ENCODE measurements at places on chromosomes 11 and 22.

DNA sequence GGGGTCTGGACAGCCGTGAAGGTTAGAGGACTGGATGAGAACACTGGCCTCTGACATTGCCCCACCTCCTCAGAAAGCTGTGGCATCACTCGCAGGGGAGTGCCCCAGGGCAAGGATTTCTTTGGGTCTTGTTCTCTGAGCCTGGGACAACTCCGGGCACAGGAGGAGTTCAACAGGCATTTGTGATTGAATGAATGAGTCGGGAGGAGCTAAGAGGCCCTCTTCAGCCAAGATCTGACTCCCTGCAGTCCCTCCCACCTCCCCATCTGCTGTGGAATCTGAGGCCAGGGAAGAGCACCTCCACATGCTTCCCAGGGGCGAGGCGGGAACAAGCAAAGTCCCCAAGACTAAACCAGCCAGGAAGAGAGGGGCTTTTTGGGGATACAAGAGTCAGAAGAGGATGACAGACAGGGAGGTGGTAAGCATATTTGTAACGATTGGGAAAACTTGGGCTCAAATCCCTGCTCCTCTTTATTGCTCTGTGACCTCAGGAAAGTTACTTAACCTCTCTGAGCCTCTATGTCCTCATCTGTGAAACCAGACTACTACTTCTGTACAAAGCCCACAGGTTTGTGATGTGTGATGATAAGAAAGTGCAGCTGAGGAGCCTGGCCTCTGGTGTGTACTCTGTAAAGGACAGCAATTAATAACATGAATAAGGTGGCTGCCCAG, 6.4 kb downstream of the TP53I11 start:
- DNase-seq: no peak

DNA sequence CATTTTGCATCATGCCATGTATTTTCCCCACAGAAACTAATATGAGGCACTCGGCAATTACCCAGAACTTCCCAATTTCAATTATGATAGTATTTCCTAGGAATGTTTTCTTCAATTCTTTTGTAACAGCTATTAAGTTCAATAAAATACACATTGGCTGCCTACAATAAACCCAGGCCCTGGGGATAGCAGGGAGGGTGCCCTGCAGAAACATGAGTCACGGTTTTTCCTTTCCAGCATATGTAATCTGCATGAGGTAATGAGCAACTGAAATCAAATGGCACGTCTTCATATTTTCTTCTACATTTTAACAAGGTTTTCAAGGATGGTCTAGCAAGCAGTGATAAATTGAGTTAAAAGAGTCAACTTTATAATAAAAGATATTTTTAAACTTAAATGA, 32.0 kb downstream of the GUCY1A2 start:
- DNase-seq: no peak

DNA sequence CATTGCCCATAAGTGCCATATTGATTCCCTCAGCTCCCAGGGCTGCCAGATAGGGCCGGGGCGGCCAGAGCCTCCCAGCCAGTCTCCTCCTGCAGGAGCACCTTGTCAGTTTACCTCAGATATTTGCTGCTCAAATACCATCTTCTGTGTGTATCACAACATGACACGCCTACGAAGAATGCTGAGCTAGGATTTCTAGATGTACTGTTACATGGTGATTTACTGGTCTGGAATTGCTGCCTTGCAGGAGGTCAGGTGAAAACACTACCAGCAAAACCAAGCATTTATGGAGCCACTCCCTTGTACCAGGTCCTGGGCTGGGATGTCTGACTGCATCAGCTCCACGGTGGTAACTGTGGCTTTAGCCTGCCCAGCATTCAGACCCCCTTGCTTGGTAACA, 11.8 kb downstream of the MICAL3 start:
- no peak for DNase-seq

- DNase-seq: no peak
These were observed 9.5 kb upstream of the OSBP2 start for GRCh38 chr22:30685178-30685577.

DNA sequence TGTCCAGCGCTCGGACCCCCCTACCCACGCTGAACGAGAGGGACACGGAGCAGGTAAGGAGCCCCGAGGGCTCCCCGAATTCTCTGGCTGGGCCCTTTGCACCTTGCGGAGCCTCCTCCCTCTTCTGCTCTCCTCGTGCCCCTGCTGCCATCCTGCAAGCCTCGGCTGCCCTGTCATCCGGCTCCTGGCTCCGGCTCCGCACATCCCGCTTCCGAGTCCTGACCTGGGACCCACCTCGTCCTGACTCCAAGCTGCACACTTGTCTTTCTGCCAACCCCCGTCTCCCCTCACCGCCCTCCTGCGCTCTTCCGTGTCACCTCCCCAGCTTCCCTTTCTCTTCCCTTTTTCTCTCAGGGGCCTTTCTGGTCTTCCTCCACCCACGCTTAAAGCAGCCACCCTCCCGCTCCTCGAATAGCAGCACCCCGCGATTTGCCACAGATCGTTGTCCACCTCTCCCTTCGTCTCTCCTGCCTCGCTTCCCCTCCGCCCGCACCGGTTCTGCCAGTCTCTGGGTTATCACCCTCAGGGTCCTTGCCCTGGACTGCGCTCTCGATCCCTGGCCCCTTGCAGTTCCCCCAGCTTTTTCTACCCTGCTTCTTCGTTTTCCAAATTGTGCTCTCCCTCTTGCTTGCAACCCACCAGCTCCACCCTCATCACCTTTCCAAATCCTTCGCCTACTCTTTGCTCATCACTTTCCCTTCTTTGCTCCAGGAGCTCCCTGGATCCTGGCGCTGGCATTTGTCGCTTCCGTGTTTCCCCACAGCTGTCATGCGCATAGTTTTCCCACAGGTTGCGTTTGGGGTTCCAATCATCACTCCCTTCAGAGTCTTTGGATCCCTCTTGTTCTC, 822 bp downstream of the MARK2 start:
- no peak for DNase-seq

GRCh38 chr11:72352859-72353551, 81.3 kb downstream of the CLPB start:
- no peak for DNase-seq

DNA sequence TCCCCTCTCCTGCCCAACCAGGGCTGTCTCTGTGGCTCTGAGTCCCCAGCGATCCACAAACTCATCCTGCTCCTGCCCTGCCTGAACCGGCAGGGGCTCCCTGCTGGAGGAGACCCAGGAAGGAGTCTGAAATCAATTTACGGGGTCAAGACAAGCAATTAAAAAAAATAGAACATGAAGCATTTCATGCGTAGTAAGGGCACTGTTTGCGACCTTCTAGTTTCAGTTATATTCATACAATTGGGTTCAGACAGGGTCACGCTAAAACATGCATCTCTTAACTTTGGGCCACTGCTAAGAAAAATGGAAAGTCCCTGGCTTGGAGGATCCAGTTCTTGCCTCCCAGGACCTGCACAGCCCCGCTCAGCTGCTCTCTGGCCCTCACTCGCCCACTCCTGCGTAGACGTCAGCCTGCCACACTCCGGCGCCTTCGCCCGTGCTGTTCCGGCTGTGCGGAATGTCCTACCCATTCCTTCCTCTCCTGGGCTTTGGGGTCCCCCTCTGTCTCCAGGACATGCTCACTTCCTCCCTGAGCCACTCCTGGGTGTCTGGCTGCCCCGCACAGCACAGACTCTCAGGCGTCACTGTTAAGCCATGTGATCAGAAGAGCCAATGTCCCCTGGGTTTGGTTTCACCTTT, 12.8 kb downstream of the NFAM1 start:
- no peak for DNase-seq

DNA sequence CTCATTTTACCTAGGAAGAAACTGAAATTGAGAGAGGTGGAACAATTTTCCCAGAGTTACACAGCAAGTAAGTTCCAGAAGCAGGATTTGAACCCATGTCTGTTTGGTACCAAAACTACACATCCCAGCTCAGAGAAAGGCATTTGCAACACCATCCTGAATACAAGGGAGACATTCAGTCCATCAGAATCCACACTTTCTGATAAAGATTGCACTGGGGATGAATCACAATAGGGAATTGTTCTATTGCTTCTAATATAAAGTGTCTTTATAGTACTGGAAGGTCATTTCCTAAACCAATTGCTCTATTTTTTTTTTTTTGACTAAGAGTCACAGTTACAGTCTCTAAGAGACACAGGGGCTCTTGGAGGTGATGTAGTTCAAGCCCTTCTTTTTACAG, 208.1 kb upstream of the CADM1 start:
- no peak for DNase-seq

DNA sequence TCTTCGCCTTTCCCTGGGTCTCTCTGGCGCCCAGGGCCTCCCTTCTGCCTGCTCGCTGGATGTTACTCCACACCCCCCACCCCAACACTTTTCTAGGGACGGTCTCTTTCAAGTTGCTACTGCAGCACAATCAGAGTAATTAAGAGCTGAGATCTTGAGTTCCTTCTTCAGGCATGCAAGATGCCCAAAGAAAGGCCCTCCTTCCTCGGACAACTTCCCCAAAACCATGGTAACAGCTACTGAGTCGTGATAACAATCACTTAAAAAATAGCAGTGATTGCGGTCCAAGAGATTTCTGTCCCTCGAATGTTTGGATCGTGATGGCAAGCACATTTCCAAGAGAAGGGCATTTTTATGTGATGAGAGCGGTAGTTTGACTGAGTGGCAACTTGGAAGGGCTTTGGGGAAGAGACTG, 638 bp upstream of the TENM4 start:
- no peak for DNase-seq

- DNase-seq: no peak
These were observed 11.9 kb downstream of the TTLL1 start for GRCh38 chr22:43077121-43077877.

DNA sequence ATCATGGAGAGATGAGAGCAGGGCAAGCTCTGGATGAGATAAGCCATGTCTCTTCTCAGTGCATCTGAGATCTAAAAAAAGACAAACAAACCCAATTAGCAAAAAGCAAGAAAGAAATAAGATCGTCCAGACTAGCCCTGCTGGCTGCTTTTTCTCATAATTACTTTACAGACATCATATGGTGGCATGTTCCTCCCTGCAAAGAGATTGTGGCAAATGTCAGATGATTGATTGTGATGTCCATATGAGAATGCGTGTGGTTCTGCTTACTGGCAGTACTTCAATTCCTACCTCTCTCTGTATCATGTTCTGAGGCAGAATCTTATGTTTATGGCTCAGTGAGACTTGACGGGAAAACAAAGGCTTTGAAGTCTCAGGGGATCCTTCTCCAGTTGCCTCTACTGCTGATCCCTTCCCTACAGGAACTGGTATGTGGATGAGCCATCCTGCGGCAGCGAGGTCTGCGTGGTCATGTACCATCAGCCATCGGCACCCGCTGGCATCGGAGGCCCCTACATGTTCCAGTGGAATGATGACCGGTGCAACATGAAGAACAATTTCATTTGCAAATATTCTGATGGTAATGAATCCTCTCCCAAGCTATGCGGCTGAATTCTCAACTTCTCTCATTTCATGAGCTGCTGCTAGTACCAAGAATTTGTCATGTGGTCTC, 8.8 kb downstream of the LAYN start:
- no peak for DNase-seq

DNA sequence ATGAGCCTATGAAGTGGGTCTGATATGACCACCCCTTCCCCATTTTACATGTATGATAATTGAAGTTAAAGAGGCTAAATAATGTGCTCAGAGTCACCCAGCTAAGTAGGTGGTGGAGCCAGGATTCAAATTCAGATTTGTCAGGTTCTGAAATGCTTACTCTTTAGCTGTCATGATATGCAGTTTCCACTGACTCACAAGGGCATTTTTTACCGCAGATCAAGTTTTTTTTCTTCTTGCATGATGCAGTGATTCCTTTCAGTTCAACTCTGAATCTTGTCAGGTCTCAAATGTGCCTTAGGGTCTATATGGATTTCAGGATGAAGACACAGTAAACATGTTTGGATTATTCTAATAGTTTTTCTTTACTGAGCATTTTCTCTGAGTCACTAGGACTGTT, 12.6 kb upstream of the TRIM44 start:
- no peak for DNase-seq

DNA sequence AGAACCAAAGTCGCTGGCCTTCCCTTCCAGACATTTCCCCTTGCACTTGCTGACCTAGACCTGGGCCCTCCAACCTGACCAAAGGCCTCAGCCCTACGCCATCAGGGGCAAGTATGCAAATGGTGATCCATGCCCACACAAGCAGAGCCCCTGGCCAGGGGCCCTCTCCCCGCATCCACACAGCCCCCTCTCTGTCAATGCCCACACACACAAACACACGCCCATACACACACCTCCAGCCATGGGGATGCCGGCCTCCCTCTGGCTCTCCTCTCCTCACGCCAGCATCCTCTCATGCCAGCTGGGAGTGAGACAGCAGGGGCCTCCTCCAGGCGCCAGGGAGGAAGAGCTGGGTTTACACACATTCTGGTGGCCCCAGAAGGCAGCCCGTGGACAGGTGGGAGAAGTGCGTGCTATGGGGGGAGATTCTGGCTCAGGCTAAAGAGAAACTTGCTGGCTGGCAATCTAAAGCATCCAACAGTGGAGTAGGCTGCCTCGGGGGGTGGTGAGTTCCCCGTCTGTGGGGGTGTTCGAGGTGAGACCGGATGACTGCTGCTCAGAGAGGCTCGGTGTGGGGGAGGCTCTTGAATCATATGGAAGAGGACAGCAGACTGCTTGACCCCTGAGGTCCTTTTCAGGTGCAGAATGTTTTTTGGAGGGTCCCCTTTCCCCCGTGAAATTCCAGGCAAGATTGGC, 4.8 kb downstream of the NRXN2 start:
- no peak for DNase-seq

DNA sequence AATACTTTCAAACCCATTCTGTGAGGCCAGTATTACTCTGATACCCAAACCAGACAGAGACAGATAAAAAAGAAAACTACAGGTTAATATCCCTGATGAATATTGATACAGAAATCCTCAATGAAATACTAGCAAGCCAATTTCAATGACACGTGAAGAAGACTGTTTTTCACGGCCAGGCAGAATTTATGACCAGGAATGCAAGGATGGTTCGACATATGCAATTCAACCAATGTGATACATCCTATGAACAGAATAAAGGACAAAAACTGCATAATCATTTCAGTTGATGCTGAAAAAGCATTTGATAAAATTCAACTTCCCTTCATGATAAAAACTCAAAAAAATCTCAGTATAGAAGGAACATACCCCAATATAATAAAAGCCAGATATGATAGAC, 44.5 kb downstream of the SLC22A24 start:
- DNase-seq: no peak

DNA sequence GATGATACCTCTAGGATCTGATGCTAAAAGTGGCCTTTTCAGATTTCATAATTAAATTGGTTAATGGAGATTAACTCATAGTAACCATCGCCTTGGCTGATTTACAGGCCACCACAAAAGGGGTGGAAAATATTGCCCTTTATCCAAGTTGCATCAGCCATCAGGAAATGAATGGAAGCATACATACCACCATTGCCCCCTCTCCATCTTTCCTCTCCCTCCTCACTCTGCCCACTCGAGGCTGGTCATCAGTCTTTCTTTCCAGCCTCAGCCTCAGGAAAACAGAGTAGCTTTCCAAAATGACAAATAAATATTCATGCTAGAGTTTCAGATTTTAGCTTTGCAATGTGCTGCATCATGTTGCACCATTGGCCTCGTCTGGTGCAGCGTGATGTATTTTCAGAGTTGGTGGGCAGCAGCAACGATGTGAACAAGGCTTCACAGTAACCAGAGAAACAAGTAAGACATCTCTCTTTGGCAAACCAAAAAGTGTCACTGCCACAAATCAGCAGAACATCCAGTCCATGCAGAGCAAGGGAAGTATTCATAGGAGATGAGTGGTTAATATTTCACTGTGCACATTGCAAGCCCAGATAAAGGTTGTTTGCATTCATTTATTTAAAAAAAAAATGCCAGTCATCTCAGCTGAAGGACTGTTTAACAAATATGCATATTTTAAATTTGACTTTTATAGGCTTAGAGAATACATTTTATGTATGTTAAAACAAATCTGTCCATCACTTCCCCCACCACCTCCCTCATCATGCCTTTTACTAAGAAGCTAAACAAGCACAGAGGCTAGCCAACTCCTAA, 136.7 kb upstream of the FAT3 start:
- DNase-seq: no peak

GRCh38 chr11:69310351-69310750, 16.4 kb downstream of the MYEOV start:
- no peak for DNase-seq
